ENCODE measurements at places on chromosomes 1 and 21. TPM values are rescaled to one million over a fixed set of nuclear protein-coding genes. Genes with fewer than 3 reads are reported as not detected.

GRCh38 chr1:244651956-244652622, 837 bp upstream of the DESI2 start:
- DNase-seq: no peak

- no peak for DNase-seq
Observed at GRCh38 chr1:17874231-17874630, 119.1 kb downstream of the ACTL8 start.

SMIM1 gene
- 4.7 TPM for total RNA-seq

DAB1 gene
- total RNA-seq: 14.0 TPM

MAGI3 gene
- 17.6 TPM for total RNA-seq

All from neural crest cell (in vitro differentiated cells).